NCI-H524 (cell line): ENCODE measurements at places on chromosomes 5 and 9.

- DNase-seq: no peak
Observed at GRCh38 chr5:95916687-95917085, 45.0 kb downstream of the ELL2 start.

DNA sequence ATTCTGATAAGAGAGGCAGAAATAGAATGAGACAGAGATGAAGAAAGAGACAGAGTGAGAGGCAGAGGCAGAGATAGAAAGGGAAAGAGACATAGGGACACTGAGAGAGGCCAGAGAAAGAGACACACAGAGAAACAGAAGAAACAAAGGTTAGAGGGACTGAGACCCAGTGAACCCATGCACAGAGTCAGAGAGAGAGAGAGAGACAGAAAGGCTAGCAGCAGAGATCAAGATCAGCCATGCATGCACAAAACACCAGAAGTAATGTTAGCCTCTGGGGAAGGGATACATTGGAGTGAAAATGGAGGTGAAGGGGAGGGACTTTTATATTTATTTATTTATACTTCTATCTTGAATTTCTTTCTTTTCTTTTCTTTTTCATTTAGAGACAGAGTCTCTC is 14.1 kb upstream of the SPARC start:
- peak; percentile 3 for DNase-seq

GRCh38 chr9:135123773-135124134 is 36.3 kb downstream of the OLFM1 start:
- no peak for DNase-seq

DNA sequence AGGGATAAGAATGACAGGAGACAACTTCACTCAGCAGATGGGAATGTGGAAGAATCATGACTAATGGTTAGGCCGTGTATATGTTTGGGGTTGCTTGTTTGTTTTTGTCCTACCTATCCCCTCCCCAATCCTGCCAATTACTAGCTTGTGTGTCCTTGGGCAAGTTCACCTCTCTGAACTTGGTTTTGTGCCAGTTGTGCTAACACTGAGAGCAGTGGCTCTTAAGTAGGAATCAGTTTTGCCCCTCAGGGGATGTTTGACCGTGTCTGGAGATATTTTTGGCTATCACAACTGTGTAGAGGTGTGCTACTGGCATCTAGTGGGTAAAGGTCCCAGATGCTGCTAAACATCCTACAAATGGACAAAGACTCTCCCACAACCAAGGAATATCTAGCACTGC is 287.0 kb downstream of the DMRT2 start:
- no peak for DNase-seq

DNA sequence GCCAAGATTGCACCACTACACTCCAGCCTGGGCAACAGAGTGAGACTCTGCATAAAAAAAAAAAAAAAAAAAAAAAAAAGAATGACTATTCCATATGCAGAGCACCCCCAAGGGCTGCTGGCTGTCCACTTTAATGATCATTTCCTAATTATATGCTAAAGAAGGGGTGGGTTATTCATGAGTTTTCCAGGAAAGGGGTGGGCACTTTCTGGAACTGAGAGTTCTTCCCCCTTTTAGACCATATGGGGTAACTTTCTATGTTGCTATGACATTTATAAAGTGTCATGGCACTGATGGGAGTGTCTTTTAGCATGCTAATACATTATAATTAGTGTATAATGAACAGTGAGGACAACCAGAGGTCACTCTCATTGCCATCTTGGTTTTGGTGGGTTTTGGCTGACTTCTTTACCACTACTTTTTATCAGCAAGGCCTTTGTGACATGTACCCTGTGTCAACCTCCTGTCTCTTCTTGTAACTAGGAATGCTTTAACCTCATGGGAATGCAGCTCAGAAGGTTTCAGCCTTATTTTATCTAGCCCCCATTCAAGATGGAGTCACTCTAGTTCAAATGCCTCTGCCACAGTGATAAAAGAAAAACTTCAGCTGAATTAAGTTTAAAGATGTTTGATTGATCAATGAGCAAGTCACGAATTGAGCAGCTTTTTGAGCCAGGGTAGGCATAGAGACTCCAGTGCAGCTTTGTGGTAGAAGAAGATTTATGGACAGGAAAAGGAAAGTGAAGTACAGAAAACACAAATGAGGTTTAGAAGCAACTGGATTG is 7.1 kb upstream of the NANS start:
- DNase-seq: no peak

GRCh38 chr9:93960971-93961841 is 6.1 kb upstream of the BARX1 start:
- DNase-seq: peak; percentile 41

DNA sequence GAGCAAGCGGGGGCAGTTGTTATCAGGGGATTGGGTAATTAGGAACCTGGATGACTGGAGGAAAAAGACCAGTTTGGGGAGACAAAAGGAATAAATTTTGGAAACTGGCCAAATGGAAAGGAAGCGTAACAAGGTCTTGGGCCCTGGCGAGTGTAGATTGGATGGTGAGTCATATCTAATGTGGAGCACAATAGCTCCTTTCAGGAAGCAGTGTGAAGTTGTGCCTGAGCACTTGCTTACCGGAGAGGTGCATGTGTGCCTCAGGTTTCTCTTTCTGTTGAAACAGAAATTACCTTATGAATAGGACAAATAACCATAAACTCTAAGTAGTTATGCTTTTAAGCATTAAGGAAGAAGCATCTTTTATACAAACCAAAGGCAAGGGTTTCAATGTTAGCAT is 176.4 kb downstream of the KIF4B start:
- no peak for DNase-seq

- no peak for DNase-seq
Observed at GRCh38 chr5:5826911-5827310, 404.4 kb downstream of the ICE1 start.

DNA sequence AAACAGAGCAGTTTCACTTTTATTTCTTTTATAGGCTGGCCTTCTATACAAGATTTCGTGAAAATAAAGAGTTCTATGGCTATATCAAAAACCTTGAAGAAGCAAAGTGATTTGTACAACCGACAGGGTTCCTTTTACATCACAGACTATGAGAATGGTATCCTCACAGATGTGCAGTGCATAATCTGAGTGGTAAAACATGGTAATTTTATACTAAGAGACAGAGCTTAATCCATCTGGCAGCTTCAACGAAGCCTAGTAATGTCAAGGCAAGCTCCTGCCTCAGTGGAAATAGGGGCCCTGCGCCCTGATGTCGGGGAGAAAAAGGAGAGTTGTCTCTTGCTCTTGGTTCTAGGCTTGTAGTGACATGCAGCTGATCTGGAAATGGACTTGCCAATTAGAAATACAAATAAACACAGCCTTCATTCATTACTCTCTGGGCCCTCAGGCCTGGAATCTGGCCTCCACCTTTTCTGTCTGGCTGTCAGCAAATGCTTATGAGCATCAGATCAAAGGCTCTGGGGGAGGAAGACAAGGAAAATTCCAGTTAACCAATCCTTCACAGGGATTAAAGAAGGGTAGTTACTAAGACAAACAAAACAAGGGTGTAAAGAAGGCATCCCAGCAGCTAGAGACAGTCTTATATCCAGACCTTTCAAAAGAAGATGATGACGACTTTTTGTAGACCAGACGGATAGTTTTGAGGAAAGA is 33.6 kb upstream of the TRIM32 start:
- DNase-seq: peak; percentile 10

- DNase-seq: no peak
Observed at GRCh38 chr5:25863811-25864210, 1174.6 kb downstream of the CDH9 start.

DNA sequence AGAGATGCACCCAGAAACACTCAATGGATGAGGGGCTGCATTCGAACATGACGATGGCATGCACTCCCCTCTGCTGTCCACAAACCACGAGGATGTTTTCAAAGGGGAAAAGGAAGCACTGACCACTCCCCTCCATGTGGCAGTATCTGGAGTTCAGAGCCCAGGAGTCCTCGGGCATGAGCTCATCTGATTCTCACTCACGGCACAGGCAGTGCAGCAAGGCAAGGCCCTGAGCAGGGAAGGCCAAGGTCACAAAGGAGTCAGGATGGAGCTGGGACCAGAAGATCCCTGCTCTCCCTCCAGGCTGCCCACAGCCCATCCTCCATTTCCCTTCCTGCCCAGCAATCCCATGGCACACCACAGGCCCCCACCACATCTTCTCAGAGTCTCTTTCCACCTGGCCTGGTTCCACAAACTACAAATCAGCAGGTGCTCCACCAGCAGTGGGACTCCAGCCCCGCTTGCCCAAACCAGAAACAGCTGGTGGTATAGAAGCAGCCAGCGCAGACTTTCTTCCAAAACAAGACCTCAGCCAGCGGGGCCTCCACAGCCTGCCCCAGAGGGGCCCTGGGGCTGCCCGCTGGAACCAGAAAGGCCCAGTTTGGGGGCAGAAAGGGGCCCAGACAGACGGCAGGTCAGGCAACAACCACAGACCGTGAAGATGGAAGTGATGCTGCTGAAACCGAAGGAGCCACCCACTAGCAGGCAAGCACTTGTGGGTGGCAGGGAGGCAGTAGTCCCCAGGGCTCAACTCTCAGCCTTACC is 12.2 kb downstream of the TNIP1 start:
- DNase-seq: no peak

GRCh38 chr5:172789687-172790495 is 18.9 kb upstream of the DUSP1 start:
- no peak for DNase-seq

DNA sequence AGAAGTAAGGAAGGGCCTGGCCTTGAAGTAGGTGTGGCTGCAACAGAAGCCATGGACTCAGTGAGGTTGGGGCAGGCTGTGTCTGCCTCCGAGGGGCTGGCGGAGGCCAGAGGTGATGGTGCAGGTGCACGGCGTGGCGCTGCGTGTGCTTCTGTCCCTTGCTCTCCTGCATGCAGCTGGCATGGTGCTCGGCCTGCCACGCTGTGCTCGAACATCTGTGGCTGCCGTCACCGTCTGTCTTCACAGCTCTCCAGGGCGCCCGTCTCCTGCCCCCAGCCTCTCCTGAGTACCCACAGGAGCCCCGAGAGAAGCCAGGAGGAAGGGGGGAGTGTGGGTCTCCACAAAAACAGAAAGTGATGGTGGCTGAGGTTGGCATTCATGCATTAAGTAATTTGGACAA is 193.7 kb downstream of the CACNA1B start:
- DNase-seq: no peak

DNA sequence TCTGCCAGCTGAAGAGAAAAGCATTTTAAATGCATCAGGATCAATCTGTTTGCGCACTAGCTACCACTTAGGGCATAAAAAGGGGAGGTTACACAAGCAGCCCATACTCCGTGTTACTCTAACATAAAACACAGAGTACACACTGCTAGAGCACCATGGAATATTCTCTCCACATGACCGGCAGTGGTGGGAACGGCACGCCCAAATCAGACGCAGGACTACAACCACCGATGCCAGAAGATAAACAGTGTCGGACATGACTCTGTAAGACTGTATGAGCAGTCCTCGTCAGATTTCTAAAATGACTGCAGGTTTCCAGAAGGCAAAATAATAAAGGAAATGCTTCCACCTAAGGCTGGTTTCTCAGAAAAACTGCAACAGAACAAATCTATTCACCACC is 40.0 kb downstream of the CDK5RAP2 start:
- DNase-seq: no peak

GRCh38 chr5:158594595-158595242 is 505.0 kb downstream of the EBF1 start:
- peak; percentile 4 for DNase-seq

GRCh38 chr9:124440786-124441185 is 9.5 kb upstream of the ADGRD2 start:
- DNase-seq: no peak

DNA sequence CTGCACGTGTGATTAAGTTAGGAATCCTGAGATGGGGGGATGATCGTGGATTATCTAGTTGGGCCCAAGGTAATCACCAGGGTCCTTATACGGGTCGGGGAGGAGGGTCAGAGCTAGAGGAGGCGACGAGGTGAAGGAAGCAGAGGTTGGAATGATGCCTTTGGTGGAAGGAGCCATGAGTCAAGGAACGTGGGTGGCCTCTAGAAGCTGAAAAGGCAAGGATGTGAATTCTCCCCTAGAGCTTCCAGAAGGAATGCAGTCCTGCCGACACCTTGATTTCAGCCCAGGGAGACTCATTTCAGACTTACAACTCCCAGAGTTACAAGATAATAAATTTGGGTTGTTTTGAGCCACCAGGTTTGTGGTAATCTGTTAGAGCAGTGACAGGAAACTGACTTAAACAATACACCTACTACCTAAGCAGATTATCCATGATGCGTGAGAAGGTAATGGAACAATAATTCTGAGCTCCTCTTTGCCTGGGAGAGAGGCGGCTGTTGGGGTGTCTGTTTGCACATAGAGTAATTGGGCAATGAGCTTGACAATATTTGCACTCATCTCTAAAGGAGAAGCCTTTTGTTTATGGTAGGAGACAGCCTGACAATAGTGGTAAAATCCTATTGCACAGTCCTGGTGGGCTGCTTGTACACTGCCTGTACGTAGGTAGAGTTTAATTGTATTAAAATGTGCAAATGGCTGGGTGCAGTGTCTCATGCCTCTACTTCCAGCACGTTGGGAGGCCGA is 129.3 kb upstream of the IER5L start:
- DNase-seq: no peak

GRCh38 chr9:124088476-124088837 is 76.9 kb downstream of the LHX2 start:
- peak; percentile 30 for DNase-seq

- no peak for DNase-seq
Observed at GRCh38 chr5:172322028-172322965, 38.7 kb upstream of the UBTD2 start.

DNA sequence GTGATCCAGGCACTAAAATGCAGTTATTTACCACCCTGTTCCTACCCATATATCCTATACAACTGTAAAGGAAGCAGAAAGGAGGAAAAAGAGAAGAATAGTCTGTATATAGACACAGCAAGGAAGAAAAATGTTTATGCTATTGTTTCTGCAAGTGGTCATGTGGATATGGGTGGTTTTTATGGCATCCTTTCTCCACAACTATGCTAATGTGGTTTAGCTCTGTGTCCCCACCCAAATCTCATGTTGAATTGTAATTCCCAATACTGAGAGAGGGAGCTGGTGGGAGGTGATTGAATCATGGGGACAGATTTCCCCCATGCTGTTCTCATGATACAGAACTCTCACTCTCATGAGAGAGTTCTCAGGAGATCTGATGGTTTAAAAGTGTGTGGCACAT is 439.8 kb downstream of the ZSWIM6 start:
- DNase-seq: no peak

- no peak for DNase-seq
Observed at GRCh38 chr9:33320230-33320567, 29.9 kb downstream of the NFX1 start.

DNA sequence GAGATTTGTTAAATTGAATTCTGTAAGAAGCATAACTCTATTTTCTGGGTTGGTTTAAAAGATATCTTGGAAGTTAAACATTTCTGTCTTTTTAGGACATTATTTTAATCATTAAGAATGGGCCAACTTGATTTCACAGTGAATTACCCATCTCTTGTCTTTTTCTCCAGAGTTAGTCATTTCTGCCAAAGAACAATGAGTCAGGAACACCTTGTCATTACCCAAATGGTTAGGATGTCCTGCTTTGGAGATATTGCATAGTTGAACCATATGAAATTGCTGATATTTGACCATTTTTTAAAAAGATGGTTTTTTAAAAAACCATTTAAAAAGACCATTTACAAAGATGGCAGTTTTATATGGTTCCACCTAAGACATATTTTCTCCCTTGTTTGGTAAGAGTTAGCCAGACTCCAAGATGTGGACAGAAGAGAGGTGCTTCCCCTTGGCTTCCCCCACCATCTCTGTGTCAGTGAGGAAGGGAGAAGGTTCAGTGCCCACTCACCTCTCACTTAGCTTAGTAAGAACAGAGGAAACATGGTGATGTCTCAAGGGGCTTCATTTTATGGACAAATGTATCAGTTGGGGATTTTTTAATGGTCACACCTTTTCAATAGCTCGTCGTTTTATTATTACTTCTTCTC is 103.0 kb downstream of the PCSK1 start:
- DNase-seq: no peak

- DNase-seq: peak; percentile 43
Observed at GRCh38 chr9:6777213-6777902, 19.6 kb downstream of the KDM4C start.
